ENCODE measurements at places on chromosomes 5 and 9. TPM values are rescaled to one million over a fixed set of nuclear protein-coding genes. Genes with fewer than 3 reads are reported as not detected.

GPX8 gene
- total RNA-seq = 1.2 TPM

OR1J2 gene
- total RNA-seq = not detected

BTNL8 gene
- not detected for total RNA-seq

GARIN3 gene
- total RNA-seq = not detected

- DNase-seq = no peak
Observed at GRCh38 chr5:10631316-10631996, 67.6 kb downstream of the ANKRD33B start.

- no peak for DNase-seq
Observed at GRCh38 chr9:38342532-38342931, 50.0 kb upstream of the ALDH1B1 start.

DNA sequence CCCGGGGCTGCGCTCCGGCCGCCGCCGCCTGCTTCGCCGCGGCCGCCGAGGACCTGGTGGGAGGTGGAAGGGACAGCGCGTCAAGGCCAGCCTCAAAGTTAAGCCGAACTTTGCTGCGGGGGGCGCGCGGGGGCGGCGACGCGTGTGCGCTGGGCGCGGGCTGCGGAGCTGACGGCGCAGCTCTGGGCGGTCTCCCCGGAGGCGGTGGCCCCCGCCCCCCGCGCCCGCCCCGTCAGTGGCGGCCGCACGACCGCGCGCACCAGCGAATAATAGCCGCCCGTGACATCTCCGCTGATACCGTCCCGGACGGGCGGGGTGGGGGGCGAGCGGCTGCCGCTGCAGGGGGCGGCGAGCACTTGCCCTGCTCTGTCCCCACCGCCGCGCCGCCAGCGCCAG, 579 bp upstream of the FAM78A start:
- no peak for DNase-seq

DNA sequence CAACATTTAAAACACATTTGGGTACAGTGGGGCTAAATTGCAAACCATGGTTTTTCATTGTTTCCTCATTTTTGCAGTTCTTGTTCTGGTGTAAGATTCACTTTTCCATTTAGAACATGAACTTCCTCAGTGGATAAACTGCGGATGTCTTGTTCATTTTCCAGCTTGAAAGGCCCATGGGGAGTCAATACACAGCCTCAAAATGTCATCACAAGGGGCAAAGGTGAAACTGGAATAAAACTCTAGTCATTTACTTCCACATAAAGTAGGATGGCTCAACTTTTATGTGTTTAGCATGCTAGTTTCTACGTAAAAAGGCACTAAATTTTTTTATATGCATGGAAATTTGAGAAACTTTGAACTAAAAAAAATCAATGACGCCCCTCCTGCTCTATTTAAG, 718.8 kb downstream of the TLR4 start:
- DNase-seq = no peak

DNA sequence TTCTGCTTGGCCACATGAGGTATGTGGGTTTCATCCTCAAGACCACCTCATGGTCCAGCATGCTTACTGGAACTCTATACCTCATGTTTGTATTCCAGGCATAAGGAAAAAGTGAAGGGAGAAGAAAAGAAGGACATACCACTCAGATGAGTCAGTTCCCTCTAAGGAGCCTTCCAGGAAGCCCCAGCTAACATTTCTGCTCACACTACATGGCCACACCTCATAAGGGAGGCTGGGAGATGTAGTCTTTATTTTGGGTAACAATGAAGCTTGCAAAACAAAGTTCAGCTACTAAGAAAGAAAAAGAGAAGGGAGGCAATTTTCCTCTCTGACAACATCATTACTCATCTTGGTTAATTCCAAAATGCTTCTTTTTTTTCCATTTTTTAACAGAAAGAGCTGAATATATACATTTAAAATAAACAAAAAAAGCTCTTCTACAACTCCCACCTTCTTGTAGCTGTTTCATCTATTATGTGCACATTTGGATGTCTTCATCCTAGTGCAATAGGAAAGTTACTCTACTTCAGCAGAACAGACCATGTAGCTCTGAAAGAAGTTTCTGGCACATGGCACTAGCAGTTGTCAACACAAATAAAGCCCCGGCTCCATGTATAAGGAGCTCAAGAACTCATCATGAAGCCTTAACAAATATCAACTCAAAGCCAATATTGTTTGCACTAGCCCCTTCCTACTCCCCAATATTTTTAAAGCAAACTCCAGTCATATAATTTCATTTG, 123.6 kb upstream of the CCDC112 start:
- DNase-seq = no peak

DNA sequence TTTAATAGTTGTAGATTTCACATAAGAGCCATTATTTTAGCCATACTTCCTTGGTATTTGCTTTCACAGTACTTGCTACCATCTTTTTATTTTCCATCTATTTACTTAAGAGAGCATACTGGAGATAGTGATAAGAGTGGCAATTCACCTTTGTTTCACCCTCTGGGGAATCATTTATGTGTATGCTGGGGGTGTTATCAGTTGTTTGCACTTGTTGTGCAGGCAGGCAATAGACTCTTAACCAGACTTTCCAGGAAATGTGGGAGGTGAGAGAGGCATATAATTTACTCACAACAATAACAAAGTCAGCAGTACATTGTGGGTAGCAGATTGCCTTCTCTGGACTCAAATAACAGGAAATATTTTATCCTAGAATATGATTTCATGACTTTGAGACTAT, 1018.3 kb downstream of the CDH12 start:
- no peak for DNase-seq

Data from frontal cortex (tissue), 4 donors.